GM23338 (cell line): ENCODE measurements at places on chromosomes 16 and 17. TPM values are rescaled to one million over a fixed set of nuclear protein-coding genes. Genes with fewer than 3 reads are reported as not detected.

- peak; percentile 89 for DNase-seq
Observed at GRCh38 chr17:28760601-28761562, 17.1 kb downstream of the TRAF4 start.

GRCh38 chr17:47225911-47226688, 17.0 kb downstream of the MYL4 start:
- no peak for DNase-seq

GRCh38 chr17:82245134-82246039, 16.5 kb downstream of the SLC16A3 start:
- no peak for DNase-seq

- peak; percentile 78 for DNase-seq
Observed at GRCh38 chr16:48231727-48232492, 12.2 kb upstream of the LONP2 start.

- DNase-seq = peak; percentile 50
Observed at GRCh38 chr16:25108054-25108453, 3.5 kb upstream of the LCMT1 start.

GRCh38 chr16:70440009-70440692, 1.3 kb upstream of the ST3GAL2 start:
- no peak for DNase-seq

The CCDC40 gene
- 7.1 and 8.1 TPM in 2 replicates for total RNA-seq

DNA sequence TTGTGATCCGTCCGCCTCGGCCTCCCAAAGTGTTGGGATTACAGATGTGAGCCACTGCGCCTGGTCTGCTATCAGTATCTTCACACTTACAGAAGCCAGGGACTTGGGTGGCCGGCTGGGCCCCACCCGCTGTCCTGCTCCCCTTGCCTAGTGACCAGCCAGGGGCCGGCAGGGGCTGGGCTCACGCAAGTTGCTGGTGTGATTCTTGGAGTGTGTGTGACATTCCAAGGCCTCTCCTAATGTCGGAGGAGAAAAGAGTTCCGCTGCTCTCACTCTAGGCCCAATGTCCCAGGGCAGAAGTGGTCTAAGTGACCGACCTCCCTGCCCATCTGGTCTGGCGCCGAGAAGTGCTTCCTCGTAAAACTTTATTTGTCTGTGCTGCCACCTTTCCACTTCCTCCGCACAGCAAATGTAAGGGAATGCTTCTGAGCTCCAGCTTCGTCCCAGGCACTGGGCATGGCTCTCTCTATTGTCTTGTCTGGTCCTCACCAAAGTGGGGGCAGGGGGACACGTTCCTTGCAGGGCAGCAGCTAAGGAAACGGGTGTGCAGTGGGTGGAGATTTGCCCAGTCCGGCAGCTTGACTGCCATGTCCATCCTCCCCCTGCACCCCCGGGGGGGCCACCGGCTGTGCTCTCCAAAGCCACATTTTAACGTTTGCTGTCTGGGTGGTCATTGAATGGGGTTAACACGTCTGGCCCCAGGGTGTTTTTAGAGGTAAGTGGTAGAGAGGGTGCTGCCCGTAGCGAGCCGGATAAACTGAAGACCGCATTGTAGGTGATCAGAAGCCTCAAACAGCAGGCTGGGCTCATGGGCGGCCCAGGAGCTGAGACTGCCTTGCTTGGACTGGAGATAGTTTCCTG, 7.8 kb upstream of the GSE1 start:
- no peak for DNase-seq
